Activated CD8-positive, alpha-beta T cell treated with anti-CD3 and anti-CD28 coated beads, Interleukin-2, amount 10 ng/mL, durations not matched to agents 7 days and 5 days (primary cell): ENCODE measurements at places on chromosomes 16 and 17. TPM values are rescaled to one million over a fixed set of nuclear protein-coding genes. Genes with fewer than 3 reads are reported as not detected.

GRCh38 chr17:27408891-27409290 is 47.4 kb upstream of the KSR1 start:
- no peak for DNase-seq

GRCh38 chr17:50045154-50045553 is 10.8 kb upstream of the ITGA3 start:
- DNase-seq: no peak

DNA sequence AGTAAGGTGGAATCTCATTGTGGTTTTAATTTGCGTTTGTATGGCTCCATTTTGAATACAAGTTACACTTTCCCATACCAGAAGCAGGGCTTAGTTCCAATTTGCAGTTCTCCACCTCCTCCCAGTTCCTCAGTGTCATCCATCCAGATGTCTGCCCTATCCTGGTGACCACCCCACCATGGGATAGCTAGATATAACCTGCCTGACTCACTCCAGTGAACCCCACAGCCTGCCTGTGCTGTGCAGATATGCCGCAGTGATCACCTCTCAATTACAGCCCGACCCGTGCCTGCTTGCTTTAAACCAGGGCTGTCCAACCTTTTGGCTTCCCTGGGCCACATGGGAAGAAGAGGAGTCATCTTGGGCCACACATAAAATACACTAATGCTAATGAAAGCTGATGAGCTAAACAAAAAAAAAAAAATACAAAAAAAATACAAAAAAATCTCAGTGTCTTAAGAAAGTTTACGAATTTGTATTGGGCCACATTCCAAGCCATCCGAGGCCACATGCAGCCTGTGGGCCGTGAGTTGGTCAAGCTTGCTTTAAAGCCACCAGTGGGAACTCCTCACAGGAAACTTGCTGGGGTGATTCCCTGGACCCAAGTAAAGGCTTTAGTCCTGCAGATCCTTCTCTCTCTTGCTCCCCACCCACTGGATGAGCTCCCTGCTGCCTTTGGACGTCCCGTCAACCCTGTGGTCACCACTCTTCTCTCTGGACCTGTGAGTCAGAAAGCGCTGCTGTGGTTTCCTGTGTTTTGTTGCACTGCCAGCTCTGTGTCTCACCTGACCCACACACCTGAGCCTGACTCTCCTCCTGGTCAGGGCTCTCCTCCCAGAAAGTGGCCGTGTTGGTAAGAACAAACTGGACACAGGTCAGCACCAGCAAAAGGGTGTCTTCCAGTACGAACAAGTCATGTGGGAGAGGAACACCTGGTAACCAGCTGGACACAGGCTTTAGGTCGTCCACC is 83.0 kb downstream of the EMP2 start:
- DNase-seq: peak; percentile 26

DNA sequence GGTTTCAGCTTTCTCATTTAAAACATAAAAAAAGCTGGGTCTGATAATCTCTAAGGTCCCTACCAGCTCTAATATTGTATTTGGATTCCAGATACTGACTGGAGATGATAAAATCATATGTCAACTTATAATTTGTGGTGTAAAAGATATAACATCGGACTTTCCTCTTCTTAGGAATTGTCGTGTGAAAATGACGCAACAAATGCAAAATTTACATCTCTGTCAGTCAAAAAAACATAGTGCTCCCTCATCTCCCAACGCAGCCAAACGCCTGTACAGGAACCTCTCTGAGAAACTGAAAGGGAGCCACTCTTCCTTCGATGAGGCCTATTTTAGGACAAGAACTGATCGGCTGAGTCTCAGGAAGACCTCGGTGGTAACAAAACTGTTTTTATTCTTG is 197.3 kb downstream of the ANKFN1 start:
- DNase-seq: no peak

GRCh38 chr17:12514596-12514995 is 151.1 kb upstream of the MYOCD start:
- no peak for DNase-seq

GRCh38 chr17:7046127-7046724 is 2.3 kb upstream of the SLC16A11 start:
- peak; percentile 51 for DNase-seq

GRCh38 chr16:20897253-20897897 is 2.8 kb downstream of the DCUN1D3 start:
- DNase-seq: no peak

DNA sequence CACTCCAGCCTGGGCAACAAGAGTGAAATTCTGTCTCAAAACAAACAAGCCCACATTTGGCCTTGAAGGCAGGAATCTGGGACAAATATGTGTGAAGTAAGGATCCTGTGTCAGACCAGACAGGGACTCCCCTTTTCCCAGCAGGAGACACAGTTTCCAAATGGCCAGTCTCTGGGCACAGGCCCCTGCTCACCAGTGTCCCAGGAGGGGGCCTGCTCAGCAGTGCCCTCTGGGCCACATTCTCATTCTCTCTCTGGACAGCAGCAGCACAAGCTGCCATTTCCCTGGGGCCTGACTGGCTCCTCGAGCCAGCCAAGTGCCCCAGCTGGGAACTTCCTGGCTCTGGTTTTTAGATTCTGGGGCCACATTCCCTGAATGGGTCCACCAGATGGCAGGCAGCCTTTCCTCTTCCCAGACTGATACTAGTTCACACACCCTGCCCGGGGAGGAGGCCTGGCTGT is 11.7 kb upstream of the MNT start:
- no peak for DNase-seq

DNA sequence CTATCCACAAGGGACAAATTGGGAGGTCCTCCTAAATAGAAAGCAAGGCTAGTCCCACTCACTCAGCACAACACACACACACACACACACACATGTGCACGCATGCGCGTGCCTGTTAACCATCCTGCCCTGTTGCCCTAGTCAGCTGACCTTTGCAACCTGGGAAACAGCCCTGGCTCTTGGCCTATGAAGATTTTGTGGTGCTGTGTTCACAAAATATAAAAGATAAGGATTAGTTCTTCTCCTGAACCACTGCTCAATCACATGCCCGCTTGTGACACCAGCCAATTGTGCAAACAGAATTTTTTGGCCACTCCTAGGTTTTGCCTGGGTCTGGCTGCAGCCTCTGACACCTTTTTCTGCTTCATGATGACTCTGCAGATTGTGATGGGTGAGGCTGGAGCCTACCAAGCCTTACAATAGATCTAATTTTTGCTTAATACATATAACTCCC is 3.3 kb upstream of the CES1 start:
- DNase-seq: no peak

DNA sequence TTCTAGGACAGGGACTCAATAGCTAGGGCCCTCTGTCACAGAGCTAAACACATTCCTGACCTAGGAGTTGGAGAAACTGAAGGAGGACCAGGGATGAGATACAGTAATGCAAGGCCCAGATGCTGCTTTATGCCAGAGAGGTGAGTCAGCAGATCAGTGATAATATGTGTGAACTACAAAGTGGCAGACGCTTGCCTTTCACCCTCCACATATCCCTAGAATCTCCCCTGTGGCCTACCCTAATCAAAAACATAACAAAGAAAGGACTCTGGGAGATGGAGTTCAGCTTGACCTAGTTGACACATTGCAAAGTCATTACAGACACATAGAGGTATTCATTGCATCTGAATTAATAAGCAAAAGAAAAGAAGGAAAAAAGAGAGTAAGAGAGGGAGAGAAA is 417.6 kb upstream of the DYNLRB2 start:
- DNase-seq: no peak

DNA sequence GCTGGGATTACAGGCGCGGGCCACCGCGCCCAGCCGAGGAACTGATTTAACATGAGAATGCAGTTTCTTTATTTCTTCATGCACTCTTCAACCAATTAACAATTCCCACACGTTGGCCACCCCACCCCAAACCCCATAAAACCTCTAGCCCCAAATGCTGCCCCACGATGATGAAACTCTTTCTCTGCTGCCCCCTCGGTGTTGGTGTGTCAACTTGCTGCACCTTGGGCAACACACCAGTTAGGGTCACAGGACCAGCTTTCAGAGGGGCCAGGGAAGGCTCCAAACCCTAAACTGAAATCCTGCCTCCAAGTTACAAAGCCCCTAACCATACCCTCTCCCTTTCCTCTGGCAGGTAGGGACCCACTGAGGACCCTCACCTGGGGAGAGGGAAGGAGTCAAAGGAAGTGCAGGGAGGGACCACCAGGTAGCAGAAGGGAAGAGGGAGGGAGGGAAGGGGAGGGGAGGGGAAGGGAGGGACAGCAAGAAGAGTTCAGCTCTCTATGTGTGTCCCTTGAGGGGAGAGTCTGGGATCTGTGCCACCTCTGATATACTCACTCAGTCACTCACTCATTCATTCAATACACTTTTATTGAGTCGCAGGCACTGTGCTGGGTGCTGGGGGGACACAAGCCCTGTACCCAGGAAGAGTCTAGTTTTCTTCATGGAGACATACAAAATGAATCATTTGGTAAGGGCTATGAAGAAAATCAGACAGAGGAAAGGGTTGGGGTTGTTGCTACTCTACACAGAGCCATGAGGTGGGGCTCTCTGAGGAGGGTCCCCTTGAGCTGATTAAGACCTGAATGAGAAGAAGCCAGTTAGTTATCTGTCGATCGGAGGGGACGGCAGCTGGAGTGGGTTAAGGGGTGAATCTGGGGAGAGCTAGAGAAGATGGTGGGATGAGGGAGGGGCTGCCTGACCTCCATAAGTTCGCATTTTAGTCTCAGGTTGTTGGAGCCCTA is 3.9 kb downstream of the PLXDC1 start:
- DNase-seq: no peak

DNA sequence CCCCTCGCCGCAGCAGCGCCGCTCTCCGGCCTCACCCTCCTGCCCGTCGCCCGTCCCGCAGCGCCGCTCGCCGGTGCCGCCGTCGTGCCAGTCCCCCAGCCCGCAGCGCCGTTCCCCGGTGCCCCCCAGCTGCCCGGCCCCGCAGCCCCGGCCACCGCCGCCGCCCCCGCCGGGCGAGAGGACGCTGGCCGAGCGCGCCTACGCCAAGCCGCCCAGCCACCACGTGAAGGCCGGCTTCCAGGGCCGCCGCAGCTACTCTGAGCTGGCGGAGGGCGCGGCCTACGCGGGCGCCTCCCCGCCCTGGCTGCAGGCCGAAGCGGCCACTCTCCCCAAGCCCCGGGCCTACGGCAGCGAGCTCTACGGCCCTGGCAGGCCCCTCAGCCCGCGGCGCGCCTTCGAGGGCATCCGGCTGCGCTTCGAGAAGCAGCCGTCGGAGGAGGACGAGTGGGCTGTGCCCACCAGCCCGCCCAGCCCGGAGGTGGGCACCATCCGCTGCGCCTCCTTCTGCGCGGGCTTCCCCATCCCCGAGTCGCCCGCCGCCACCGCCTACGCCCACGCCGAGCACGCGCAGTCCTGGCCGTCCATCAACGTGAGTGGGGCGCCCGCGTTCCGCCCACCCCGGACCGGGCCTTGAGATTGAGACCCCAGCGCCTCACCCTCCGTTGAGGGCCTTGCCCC is 15.0 kb downstream of the TBKBP1 start:
- no peak for DNase-seq

DNA sequence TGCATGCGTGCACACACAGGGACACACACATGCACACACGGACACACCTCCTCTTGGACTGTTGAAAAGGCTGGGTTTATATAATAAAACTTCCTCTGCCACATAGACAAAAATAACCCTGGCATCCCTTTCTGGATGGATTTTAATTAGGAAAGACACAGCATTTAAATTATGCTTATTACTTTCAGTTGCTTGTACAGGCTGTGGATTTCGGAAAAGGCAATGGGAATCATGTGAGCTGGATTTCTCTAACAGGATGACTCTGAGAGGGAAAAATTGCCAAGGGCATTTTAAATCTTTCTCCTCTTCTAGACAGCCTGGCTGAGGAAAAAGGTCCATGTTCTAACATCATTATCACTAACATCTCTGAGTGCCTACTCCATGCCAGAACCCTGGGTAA is 75.9 kb downstream of the HLF start:
- no peak for DNase-seq

DNA sequence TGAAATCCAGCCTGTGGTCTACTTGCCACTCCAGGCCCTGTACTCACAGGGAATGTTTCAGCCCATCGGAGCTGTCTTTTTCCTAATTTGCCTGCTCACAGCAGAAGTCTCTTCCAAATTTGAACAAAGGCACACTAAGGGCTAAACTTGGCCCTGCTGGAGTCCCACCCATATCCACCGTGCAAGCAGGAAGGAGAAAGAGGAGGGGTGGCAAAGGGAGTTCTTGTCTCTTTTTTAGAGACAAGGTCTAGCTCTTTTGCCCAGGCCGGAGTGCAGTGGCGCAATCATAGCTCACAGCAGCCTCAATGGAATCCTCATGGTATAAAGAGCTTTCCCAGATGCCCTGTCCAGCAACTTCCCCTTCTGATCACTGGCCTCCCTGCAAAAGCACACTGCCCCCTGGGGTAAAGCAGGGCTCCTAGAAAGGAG is 2.7 kb upstream of the PRM1 start:
- no peak for DNase-seq

- DNase-seq: peak; percentile 80
Measured at GRCh38 chr16:85569615-85570212, 43.4 kb upstream of the GSE1 start.

DNA sequence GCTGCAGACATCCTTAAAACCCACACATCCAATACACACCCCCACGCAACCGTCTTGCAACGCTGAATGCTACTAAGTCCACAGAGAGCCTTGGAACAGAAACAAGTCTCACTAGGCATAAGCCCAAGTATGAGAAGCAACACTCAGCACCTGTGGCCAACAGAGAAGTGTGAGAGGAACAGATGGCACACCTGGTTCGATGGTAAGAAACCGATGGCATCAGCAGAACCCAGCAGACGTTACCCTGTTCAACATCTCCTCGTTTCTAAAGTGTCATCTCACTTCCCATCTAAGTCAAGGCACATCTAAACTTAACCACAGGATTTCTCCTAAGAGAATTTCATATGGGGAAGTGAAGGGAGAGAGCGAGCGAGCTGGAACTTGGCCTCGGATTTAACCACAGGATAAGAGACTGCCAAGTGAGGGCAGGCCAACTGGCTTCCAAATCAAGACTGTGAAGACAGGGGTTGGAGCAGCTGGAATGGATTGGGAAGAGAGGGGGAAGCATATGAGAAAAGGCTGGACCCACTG is 41.0 kb downstream of the NXPH3 start:
- no peak for DNase-seq

The RRAD gene
- 0.34 TPM for total RNA-seq

The HBM gene
- not detected for total RNA-seq

The MYH2 gene
- total RNA-seq: not detected

The HASPIN gene
- 28.1 TPM for total RNA-seq

The C16orf86 gene
- 2.3 TPM for total RNA-seq

The TNK1 gene
- 2.1 TPM for total RNA-seq

The GNG13 gene
- total RNA-seq: not detected

The GAS2L2 gene
- total RNA-seq: not detected

The PSMD3 gene
- 116 TPM for total RNA-seq

The CASKIN1 gene
- 0.63 TPM for total RNA-seq

The TOX3 gene
- total RNA-seq: not detected

The KIAA0513 gene
- total RNA-seq: 9.1 TPM

The KRT14 gene
- total RNA-seq: not detected

The SMIM36 gene
- total RNA-seq: not detected

The MT1F gene
- 28.0 TPM for total RNA-seq

The CBFA2T3 gene
- total RNA-seq: not detected
